Subcutaneous preadipocyte (primary cell): ENCODE measurements at places on chromosomes 2 and 18. TPM values are rescaled to one million over a fixed set of nuclear protein-coding genes. Genes with fewer than 3 reads are reported as not detected.

Gene SNTG2
- 0.20 TPM in 1 of 2 replicates, not detected in the other for total RNA-seq

Gene OSR1
- total RNA-seq = 32.8 and 48.1 TPM in 2 replicates

Gene TUBA4B
- not detected in 2 replicates for total RNA-seq

Gene MYO7B
- 0.37 TPM in 1 of 2 replicates, not detected in the other for total RNA-seq

Gene OR6B2
- not detected in 2 replicates for total RNA-seq

Gene BIN1
- total RNA-seq = 88.9 and 100 TPM in 2 replicates

Gene NEURL3
- not detected in 2 replicates for total RNA-seq

Gene PCARE
- total RNA-seq = not detected in 2 replicates

Gene PLEKHB2
- 57.3 and 72.5 TPM in 2 replicates for total RNA-seq

Gene TRIM43
- total RNA-seq = not detected in 2 replicates

Gene AUP1
- total RNA-seq = 103 and 105 TPM in 2 replicates
